ENCODE measurements at places on chromosomes 7 and 10. TPM values are rescaled to one million over a fixed set of nuclear protein-coding genes. Genes with fewer than 3 reads are reported as not detected.
A peak's percentile ranks its signal among the peaks of the same experiment; 100 is the strongest.

GRCh38 chr7:99731638-99732374 is 3.2 kb downstream of the CYP3A7 start:
- no peak for DNase-seq

The DNAJC12 gene
- polyA plus RNA-seq = 0.27 TPM

DNA sequence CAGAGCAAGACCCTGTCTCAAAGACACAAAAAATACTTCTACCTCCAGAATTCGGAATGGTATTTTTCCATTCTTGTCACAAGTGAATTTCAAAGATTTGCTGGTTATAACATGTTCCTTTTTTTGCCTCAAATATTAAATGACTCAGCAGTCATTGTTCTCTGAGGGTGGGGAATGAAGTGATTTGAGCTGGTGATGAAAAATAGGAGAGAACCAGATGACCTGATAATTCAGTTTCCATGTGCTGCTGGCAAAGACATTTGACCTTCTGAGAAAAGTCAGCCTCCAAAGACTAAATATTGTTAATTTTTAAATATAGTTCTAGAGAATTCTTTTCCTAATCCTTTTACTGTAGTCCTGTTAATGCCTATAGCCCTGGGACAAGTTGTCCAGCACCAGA is 78.9 kb downstream of the CACNB2 start:
- peak; percentile 69 for DNase-seq

The MET gene
- polyA plus RNA-seq = 26.7 TPM

GRCh38 chr7:17255926-17256325 is 42.5 kb upstream of the AHR start:
- no peak for DNase-seq

The PAPOLB gene
- not detected for polyA plus RNA-seq

DNA sequence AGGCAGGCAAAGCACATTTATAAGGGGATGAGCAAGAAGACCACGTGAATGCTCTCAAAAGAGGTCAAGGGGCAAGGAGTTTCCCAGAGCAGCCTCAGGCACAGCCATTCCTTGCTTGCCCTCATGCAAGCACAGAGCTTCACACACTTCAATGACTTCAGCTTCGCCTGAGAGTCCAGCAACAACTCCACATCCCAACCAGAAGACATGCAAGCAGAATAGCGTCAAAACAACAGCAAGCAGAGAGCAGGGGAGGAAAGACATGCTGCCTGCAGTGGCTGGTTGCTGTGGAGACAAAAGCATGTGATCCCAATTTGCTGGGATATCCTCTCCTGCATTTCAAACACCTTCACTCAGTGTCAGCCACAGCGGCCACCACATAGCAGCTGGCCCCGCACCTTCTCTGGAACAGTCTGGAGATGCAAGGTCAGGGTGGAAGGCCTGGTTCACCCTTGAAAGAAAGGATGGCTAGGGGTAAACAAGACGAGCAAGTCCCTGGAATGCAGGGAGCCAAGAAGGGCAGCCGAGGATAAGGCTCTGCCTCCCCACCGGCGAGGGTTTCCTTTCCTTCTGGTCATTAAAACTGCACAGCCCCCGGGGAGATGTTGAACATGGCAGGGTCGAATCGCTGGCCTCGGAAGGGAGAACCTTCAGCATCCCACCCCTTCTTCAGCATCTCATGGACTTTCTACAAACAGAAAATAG is 60.2 kb upstream of the CAMK2B start:
- DNase-seq = no peak

All from foreskin keratinocyte (primary cell).